ENCODE measurements at places on chromosomes 6 and 20.

- DNase-seq, result no peak
Observed at GRCh38 chr6:36718560-36718959, 20.9 kb downstream of the RAB44 start.

DNA sequence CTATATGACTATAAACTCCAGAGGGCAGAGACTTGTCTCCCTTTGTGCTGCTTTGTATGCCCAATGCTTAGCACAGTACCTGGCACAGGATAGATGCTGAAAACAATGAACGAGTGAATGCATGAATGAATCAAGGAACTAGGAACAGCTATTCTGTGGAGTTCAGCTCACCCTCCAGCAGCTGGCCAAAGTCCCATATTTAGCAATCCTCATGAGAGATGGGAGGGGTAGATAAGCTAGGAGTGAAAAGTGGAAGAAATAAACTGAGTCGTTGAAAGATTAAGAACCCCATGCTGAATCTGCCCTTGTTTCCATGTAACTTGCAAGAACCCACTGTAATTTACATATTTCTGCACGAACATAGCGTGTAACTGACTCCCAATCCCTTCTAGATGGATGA, 106.5 kb downstream of the MAFB start:
- DNase-seq, result no peak

GRCh38 chr6:136114661-136115060, 135.4 kb downstream of the MTFR2 start:
- DNase-seq, result no peak

- no peak for DNase-seq
Observed at GRCh38 chr6:42787063-42787472, 5.2 kb downstream of the BICRAL start.

- DNase-seq, result no peak
Observed at GRCh38 chr6:35736982-35737412, at the start of gene ARMC12. Gene ARMC12, plus strand, starts transcription at chr6:35737032. Its CDS starts 77 bp downstream, at chr6:35737109.

- DNase-seq, result no peak
Observed at GRCh38 chr6:164898412-164898811, 411.0 kb downstream of the C6orf118 start.

DNA sequence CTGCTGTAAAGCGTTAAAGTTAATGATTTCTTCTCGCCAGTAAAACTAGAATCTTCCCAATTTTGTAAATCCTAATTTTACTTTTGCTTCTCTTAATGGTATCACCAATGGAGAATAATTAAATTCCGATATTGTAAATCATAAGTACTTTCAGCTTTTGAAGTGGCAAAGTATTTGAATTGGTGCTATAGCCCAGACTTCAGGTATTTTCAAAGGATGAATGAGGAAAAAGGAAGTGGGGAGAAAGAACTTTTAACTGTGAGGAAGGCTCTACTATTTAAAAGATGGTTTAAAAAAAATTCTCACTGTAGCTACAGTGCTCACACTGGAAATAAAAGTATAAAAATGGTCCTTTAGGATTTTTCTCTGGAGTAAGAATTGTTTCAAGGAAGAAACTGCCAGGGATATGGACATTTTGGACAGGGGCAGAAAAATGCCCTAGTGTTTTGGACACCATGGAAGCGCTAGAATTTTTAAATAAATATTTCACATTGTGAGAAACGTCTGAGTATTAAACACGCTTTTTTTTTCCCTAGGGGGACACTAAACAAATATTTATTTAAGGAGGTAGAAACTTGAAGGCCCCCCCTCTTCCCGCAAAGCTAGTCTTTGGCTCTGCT, 1.3 kb upstream of the TAB2 start:
- no peak for DNase-seq

DNA sequence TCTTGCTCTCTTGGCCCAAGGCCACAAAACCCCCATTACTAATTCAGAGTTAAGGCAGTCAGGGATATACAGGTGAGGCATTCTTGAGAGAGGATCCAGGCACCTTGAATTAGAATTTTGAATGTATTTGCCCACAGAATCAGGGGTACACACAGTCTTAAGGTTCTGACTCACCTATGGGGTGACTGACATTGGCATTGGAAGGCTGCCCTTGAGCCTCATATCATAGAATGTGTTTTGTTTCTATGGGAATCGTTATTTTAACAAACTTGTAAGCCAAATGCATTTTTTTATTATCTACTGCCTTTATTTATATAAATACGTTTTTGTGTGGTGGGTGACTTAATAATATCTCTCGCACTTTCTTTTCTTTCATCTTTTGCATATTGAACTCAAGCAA, 218.6 kb upstream of the CITED2 start:
- DNase-seq, result no peak

DNA sequence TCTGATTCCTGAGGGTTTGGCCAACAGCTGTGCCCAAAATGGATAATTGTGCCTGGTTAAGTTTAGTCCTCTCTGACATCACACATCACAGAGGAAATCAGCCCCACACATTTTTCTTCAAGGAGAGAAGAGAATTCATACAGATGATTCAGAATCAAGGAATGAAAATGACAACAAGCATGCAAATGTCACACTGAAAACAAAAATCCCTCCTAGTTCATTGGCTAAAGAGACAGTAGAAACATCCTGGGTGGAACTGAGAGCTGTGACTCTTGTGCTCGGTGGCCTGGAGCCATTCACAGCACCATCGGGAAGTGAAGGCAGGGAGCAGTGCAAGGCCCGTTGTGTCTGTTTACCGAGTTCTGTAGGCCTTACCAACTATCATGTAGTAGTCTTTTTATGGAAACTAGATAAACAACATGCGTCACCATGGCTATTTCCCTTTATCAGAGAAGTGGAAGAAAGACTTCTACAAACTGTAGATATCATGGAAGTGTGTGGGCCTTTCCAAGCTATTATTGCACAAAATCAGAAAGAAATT, 81.7 kb upstream of the TENT5A start:
- DNase-seq, result no peak

DNA sequence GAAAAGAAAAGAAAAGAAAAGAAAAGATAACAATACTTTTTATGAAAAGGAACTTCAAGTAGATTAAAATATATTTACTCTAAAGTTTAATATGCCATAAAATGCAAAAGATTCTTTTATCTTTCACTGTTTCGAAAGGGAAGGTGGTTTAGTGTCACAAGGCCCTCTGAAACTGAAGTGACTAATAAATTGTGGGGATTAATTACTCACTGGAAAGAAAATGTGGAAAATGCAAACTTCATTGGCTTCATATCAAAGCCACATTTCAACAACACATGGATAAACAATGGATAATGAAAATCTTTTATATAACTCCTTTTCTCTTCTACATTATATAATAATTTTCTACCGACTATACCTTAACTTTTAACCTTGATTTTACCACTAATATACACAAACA, 320.5 kb upstream of the RSPO3 start:
- no peak for DNase-seq

- no peak for DNase-seq
Observed at GRCh38 chr6:152696522-152696921, 1.2 kb upstream of the MYCT1 start.

DNA sequence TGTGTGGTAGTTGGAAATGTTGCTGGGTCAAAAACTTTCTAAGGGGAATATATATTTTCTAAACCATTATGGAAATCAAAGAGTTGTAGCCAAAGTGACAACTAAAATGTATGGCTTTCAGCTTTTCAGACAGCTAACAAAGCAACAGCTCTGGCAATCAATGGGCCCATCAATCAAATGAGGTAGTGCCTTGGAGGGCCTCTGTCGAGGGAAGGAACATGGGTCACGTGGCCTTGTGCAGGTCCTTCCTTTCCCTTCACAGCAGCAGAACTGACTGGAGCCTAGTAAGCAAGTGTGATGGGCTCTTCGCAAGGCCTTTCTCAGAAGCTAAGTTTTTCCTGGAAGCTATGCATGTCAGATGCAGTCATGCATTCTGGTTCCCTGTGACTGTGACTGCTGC, 17.9 kb downstream of the FAXC start:
- peak; percentile 69 for DNase-seq

DNA sequence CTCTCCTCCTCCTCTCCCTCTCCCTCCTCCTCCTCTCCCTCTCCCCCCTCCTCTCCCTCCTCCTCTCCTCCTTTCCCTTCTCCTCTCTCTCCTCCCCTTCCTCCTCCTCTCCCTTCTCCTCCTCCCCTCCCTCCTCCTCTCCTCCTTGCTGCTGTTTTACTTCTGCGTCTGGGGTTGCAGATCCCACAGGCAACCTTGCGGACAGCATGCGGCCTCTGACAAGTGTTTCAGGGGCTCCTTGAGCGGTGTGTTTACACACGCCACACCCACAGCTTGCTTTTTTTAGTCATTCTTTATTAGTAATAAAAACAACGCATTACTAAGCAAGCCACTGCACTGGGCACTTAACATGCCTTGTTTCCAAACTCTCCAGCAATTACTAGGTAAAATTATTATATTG, 81.9 kb downstream of the TFAP2C start:
- DNase-seq, result no peak

- no peak for DNase-seq
Observed at GRCh38 chr6:14533446-14533845, 415.9 kb downstream of the CD83 start.

DNA sequence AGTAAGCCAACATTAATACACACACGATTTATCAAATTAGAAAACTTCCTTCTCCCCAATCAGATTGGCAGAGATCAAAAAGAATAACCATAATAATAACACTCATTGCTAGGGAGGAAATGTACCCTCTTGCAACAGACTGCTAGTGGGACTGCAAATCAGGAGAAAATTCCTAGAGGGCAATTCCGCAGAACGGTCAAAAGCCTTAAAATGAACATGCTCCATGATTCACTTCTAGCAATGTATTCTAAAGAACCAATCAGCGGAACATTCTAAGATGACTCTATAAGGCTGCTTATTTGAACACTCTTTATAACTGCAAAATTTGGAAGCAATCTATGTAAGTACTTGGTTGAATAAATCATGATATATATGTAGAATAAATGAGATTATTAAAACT, 8.5 kb upstream of the DACT2 start:
- no peak for DNase-seq

DNA sequence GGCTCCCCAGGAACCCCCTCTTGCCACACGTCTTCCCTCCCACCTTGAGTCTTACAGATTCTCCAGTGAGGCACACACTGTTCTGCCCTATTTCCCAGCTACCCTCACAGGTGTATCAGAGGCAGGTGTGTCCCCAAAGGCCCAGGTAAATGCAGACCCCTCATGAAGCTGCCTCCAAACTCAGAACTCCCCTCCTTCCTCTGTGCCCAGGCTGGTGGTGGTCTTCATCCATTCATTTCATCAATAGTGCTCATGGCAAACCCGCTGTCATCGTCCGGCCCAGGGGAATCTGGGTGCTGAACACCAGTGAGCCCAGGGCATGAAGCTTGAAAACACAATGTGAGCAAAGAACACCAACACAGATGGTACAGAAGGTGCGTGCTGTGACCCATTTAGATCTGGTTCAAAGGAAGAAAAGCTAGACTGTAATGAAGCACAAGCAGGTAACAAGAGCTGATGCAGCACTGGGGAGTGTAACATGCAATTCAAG, 213.1 kb downstream of the SYNDIG1 start:
- DNase-seq, result no peak

DNA sequence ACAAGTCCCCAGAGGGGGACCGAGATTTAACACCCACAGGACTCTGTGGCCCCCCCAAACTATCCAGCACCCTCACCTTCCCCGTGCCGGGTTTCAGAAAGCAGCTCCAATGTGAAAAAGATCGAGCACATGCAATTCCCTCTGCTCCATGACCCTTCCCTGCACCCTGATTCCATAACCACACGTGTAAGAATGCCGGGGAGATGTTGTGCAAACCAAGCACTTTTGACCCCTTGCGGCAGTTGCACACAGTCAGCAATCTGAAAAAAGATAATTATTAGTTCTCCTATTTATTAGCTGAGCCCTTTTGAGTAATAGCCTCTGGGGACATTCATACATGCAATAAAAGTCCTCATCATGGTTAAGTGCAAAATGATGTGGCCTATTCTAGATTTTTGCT, 13.0 kb downstream of the FOXQ1 start:
- DNase-seq, result no peak

DNA sequence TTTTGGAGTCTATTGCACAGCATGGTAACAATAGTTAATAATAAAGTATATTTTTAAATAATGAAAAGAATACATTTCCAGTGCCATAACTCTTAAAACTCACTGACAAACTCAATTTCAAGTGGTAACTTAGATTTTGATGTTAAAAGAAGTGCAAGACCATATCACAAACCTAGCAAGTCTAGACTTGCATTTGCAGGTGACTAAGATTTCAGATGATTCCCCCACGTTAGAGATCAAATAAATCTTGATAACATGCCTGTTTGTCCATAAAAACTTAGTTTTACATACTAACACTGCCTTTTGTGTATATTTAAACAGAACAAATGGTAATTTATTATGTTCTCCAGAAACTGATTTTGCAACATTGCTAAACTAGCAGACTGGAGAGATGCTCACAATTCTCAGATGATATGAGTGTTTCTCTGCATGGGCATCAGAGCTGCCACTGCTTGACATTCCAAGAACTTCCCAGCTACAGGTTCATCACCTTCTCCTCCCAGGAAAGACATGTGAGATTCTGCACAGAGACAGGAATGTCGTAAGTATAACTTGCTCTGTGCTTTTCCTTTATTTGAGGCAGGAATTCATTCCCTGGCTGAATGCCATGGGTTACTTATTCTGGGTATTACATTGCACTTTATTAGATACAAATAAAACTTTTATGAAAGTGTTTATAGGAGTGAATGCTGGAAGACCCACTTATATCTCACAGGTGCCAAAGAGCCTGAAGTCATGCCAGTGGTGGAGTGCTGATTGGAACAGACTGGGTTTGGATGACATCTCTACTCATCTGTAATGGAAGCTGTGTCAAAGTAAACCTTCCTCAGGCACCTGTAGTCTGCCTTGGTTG, 160.2 kb upstream of the FOXA2 start:
- DNase-seq, result no peak

- no peak for DNase-seq
Observed at GRCh38 chr6:149895833-149896271, 2.1 kb downstream of the RAET1E start.

DNA sequence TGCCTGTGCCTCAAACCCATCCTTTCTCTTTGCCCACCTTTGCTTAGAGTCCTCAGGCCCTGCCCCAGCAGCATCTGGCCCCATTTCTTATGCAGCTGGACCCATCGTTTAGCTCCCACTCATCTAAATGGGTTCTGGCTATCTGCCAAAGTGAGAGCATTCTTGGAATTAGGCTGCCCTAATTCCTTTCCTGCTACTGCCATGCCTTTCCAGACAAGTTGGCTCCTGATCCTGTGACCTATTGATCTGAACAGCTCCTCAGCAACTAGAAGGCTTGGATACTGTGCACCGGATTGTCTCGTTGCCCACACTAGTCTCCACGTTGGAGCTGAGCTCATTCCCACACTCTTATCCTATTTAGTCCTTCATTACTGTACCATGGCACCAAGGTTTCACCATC, 22.9 kb downstream of the DZANK1 start:
- DNase-seq, result no peak

DNA sequence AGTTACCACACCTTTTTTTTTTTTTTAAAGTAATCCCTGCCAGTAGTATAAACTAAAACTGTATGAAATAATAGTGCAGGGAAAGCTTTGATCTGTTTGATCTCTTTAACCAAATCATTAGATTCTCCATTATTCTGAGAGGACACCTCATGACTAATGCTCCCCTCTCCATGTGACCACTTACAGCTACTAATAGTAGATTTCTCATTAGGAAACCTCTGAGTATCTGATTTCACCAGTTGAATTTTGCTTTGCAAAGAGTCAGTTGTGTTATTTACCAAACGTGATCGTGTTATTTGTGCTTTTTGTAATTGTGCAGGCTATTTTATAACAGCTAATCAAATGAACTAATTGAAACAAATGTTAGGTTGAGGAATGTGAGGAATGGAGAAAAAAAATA, 12.5 kb downstream of the CASP8AP2 start:
- no peak for DNase-seq

All from ELF-1 (cell line).